ENCODE measurements at places on chromosomes 6 and 20. TPM values are rescaled to one million over a fixed set of nuclear protein-coding genes. Genes with fewer than 3 reads are reported as not detected.

GRCh38 chr20:49870261-49870660 lies 45.1 kb downstream of the SPATA2 start:
- no peak for DNase-seq
- H3K4me1 ChIP-seq = peaks cover 15% of the 10 kb centered on the region
- no peaks in the 10 kb centered on the region for H3K36me3 ChIP-seq

- H3K27me3 ChIP-seq = peaks cover 6% of the 10 kb centered on the region
- H3K36me3 ChIP-seq = peaks cover 3% of the 10 kb centered on the region
- no peak for DNase-seq
- peaks cover 64% of the 10 kb centered on the region for H3K4me1 ChIP-seq
- peak overlapping the region; percentile 98 for H3K27ac ChIP-seq
These were observed 34.2 kb upstream of the KCNK5 start for GRCh38 chr6:39263303-39264037.

DNA sequence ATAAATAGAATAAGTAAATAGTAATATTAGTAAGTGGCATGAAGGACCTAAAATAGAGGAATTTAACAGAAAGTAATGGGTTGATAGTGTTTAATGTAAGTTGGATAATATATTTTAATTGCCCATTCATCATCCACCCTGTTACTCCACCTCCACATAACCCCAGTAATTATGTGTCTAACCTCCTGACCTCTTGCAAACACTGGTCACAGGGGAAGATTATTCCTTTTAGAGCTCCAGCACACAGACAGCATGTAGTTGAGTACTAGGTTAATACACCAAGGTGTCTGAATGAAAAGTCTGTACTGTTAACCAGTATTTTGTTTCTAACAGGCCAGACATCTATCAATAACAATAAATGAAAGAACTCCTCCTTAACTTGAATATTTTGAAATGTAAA lies 92.4 kb upstream of the EYS start:
- H3K4me3 ChIP-seq = no peak overlapping the region
- H3K4me1 ChIP-seq = no peaks in the 10 kb centered on the region
- peaks cover 7% of the 10 kb centered on the region for H3K36me3 ChIP-seq
- no peaks in the 10 kb centered on the region for H3K27me3 ChIP-seq

DNA sequence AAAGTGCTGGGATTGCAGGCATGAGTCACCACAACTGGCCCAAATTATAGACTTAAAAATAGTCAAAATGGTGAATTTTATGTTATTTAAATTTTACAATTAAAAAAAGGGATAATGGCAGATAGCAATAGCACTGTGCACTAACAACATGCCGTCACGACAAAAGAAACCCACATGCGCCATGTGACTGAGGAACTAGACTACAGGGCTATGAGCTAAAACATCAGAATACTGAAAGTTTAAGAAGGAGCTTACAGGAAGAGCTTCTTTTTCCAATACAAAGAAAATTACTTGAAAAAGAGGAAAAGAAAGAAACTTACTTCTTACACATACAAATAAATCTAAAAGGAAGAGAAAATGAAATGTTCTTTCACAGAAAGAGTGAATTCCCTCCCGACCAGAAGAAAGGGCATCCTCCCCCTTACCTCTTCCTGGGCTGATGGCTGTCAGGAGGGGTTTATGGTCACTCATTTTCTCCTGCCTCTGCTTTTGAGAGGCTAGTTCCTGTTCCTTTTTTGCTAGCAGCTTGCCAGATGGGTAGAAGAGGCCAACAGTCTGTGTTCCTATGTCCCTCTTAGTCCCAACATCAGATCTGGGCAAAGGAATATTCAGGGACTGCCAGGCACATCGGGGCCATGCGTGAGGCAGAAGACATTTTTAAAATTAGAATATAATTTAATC lies 54.5 kb downstream of the DZANK1 start:
- H3K36me3 ChIP-seq = no peaks in the 10 kb centered on the region
- no peak for DNase-seq
- H3K27me3 ChIP-seq = no peaks in the 10 kb centered on the region
- peaks cover 40% of the 10 kb centered on the region for H3K4me1 ChIP-seq
- peak overlapping the region; percentile 47 for H3K4me3 ChIP-seq

GRCh38 chr6:48959251-48960060 lies 503.6 kb downstream of the MMUT start:
- no peak for DNase-seq
- no peak overlapping the region for H3K4me3 ChIP-seq
- H3K27me3 ChIP-seq = no peaks in the 10 kb centered on the region
- H3K36me3 ChIP-seq = no peaks in the 10 kb centered on the region
- H3K4me1 ChIP-seq = peaks cover 17% of the 10 kb centered on the region
- no peak overlapping the region for H3K27ac ChIP-seq

DNA sequence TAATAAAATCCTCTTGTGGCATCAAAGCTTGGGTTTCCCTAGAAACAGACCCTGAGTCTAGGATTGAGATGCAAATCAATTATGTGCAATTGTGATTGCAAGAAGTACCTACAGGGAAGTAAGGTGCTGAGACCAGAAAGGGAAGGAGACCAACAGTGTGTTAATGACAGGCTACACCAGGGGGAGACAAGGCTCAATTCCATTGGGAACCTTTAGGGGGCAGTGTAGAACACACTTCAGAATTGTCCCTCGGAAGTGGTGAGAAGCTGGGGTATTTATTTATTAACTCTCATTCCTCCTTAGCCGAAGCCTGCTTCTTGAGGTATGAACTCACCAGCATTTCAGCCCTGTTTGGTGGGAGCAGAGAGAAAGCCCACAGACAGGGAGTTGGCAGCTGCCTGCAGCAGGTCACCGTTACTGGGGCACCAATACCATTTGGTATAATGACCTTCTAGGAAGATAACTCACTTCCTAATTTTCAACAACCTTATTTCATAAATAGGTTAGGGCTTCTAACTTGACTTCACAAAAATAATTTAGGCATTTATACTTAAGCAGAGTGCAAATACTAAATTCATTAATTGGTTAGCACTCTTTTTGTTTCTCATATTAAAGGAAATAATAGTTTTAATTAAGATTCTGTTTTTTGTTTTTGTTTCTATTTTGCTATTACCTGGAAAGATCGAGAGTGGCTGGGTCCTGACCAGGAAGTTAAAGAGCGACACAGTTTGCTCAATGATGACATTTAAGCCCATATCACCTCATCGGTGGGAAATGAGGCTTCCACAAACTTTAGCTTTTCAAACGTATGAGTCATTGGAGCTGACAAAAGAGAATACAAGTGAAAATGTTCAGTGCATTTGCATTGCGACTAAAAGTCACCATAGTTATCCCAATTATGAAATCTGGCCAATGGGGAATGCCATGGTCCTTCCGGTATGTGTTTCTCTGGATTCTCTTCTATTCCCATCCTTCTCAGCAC lies 94.8 kb downstream of the BTBD3 start:
- H3K27ac ChIP-seq = no peak overlapping the region
- no peak overlapping the region for H3K4me3 ChIP-seq
- H3K4me1 ChIP-seq = peaks cover 18% of the 10 kb centered on the region
- no peaks in the 10 kb centered on the region for H3K36me3 ChIP-seq

- no peak overlapping the region for H3K27ac ChIP-seq
- no peak overlapping the region for H3K4me3 ChIP-seq
- DNase-seq = no peak
- no peaks in the 10 kb centered on the region for H3K36me3 ChIP-seq
- no peaks in the 10 kb centered on the region for H3K27me3 ChIP-seq
- H3K4me1 ChIP-seq = peaks cover 15% of the 10 kb centered on the region
These were observed 77.1 kb downstream of the SGK1 start for GRCh38 chr6:134240665-134241431.

- peaks cover 10% of the 10 kb centered on the region for H3K4me1 ChIP-seq
- no peak overlapping the region for H3K27ac ChIP-seq
- no peaks in the 10 kb centered on the region for H3K27me3 ChIP-seq
- peaks cover 36% of the 10 kb centered on the region for H3K36me3 ChIP-seq
- no peak for DNase-seq
These were observed 31.8 kb downstream of the L3MBTL3 start for GRCh38 chr6:130050230-130050629.

DNA sequence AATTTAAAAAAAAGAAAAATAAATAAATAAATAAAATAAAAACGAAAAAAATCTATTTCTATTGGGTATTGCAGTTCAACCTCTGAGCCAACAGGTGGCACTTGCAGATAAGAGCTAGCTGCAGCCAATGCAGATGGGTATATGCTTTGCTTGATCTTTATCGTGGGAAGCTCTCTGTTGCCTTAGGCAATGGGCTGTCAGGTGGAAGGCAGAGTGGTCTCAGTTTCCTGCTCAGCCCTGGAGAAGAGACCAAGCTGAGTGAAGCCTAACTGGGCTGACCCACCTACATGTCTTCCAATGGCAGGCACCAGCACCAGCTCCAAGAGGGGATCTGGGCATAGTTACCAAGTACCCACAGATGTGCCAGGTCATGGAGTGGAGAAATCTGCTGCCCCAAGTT lies 95.0 kb downstream of the AK9 start:
- DNase-seq = peak; percentile 20
- H3K27me3 ChIP-seq = peaks cover under 1% of the 10 kb centered on the region
- no peaks in the 10 kb centered on the region for H3K4me1 ChIP-seq
- 0 out of 2 replicates have a peak, but pooled peaks cover under 1% of the 10 kb centered on the region for H3K36me3 ChIP-seq

DNA sequence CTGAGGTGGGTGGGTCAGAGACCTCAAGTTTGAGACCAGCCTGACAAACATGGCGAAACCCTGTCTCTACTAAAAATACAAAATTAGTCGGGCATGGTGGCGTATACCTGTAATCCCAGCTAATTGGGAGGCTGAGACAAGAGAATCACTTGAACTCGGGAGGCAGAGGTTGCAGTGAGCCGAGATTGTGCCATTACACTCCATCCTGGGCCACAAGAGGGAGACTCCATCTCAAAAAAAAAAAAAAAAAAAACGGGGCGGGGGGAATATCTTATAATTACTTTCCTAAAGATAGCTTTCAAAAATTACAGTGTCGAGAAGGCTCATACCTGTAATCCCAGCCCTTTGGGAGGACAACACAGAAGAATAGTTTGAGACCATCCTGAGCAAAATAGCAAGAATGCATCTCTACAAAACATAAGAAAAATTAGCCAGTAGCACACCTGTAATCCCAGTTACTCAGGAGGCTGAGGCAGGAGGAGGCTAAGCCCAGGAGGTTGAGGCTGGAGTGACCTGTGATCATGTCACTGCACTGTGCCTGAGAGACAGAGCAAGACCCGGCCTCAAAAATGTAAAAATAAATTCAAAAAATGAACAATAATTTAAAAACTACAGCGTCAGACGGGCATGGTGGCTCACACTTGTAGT lies 25.8 kb downstream of the CBFA2T2 start:
- no peak overlapping the region for H3K4me3 ChIP-seq
- H3K27ac ChIP-seq = no peak overlapping the region
- no peak for DNase-seq
- no peaks in the 10 kb centered on the region for H3K27me3 ChIP-seq
- H3K4me1 ChIP-seq = peaks cover 11% of the 10 kb centered on the region

DNA sequence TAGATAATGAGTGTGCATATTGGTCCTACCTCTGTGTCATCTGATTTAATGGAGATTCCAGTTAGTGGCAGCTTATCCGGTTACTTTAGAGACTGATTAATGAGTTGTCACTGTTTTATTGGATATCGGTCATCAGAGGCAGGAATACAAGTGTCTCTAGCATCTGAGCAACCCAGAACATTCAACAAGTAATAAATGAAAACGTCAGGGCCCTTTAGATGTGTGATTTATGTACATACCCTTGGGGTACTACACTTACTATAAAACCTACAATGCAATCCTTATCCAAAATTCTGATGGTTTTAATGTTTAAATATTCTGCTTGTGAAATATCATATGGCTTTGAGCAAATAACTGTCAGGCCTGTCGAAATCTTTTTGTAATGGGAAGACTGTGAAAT lies 1117.9 kb upstream of the FLRT3 start:
- no peak for DNase-seq
- no peaks in the 10 kb centered on the region for H3K36me3 ChIP-seq
- 0 out of 2 replicates have a peak, but pooled peaks cover 3% of the 10 kb centered on the region for H3K4me1 ChIP-seq

- no peak overlapping the region for H3K4me3 ChIP-seq
- no peak overlapping the region for H3K27ac ChIP-seq
- H3K36me3 ChIP-seq = no peaks in the 10 kb centered on the region
- no peak for DNase-seq
These were observed 171.5 kb downstream of the CDKAL1 start for GRCh38 chr6:20705741-20706140.

- H3K36me3 ChIP-seq = no peaks in the 10 kb centered on the region
- DNase-seq = no peak
- no peaks in the 10 kb centered on the region for H3K27me3 ChIP-seq
These were observed 39.5 kb upstream of the ADGRF5 start for GRCh38 chr6:46961232-46961631.

DNA sequence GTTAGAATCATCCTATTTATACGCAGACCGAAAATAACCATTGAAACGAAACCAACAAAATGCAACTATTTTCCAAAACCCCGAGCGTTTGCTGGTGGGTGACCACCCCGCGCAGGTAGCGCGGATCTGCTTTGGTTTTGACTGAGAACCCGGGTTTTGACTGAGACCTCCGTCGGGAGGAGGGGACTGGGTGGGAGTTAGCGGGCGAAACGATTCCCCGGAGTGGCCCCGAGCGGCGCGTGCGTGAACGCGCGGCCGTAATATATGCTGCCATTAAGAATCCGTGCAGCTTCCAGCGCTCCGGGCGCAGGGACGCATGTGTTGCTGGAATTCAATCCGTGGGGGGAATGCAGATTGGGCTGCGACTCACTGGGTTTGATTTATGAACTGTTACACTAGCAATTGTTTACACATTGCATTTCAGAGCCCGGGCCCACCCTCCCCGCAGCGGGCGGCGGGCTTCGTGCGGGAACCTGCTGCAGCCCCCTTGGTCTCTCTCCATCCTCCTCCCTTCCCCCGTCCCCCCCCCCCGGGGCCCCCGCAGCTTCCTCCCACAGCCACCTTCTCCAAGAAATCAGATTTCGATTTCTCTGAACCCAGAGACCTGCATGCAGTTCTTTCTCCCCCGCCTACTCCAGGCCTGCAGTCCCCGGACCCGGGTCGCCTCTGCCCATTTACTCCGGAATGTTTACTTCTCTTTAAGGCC lies 9.9 kb downstream of the NRN1 start:
- peak overlapping the region; percentile 82 for H3K4me3 ChIP-seq
- no peaks in the 10 kb centered on the region for H3K36me3 ChIP-seq

DNA sequence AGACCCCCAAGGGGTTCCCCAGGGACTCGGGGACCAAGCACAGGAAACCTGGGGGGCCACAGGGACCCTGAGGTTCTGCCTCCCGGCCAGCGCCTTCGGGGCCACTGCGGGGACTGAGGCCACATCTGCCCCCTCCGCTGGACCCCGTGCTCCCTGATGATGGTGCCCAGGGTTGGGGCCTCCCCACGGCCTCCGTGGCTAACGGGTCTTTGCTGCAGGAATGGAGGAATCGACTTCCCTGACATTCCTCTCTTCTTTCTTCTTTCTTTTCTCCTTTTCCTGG lies 330.2 kb downstream of the TAF4 start:
- no peaks in the 10 kb centered on the region for H3K36me3 ChIP-seq
- H3K4me3 ChIP-seq = no peak overlapping the region
- DNase-seq = no peak
- H3K27ac ChIP-seq = no peak overlapping the region
- H3K27me3 ChIP-seq = peaks cover 11% of the 10 kb centered on the region

Gene DEFB124
- not detected for total RNA-seq

Gene SIGLEC1
- 0.04 TPM for total RNA-seq

Gene ACSS2
- 28.9 TPM for total RNA-seq

Gene TINAG
- not detected for total RNA-seq

Gene BCAS1
- total RNA-seq = 0.25 TPM

Gene CRISP3
- total RNA-seq = not detected

Gene OLIG3
- total RNA-seq = 5.4 TPM

Gene RFX6
- 0.11 TPM for total RNA-seq

Gene FOXQ1
- 0.35 TPM for total RNA-seq

Gene CEP43
- total RNA-seq = 25.1 TPM

Gene DLL1
- 20.7 TPM for total RNA-seq

Gene LRRC1
- 12.6 TPM for total RNA-seq

Gene OXT
- total RNA-seq = not detected

Gene TIAM2
- 19.2 TPM for total RNA-seq

Gene PLA2G7
- total RNA-seq = 2.4 TPM

Gene COL21A1
- total RNA-seq = 4.4 TPM

Gene CFB
- 1.4 TPM for total RNA-seq
